ENCODE measurements at places on chromosomes 2 and 18.

DNA sequence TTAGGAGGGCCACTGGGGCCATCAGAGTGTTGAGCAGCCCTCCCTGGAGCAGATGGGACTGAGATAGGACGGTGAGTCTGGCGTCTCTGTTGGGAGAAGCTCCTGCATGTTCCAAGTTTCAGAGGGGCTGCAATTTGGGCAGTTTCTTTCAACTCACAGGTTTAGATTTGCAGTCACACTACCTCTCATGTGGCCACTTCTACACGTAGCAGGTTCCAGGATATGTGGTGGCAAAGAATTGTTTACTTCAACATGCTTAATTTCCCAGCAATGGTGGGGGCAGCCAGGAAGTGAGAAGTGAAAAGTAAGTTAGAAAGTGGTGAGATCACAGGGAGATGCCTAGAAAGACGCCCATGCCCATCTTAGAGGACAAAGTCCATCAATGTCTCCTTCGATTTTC, 9.3 kb downstream of the NCK2 start:
- DNase-seq, result peak; percentile 71

GRCh38 chr2:70965506-70965905, 12.9 kb upstream of the ANKRD53 start:
- DNase-seq, result no peak

GRCh38 chr2:232483923-232484627, 3.6 kb downstream of the ECEL1 start:
- DNase-seq, result no peak

- DNase-seq, result no peak
These were observed 47.9 kb downstream of the BIRC6 start for GRCh38 chr2:32404691-32405090.

- no peak for DNase-seq
These were observed 142.0 kb downstream of the TMEM18 start for GRCh38 chr2:535222-535621.

DNA sequence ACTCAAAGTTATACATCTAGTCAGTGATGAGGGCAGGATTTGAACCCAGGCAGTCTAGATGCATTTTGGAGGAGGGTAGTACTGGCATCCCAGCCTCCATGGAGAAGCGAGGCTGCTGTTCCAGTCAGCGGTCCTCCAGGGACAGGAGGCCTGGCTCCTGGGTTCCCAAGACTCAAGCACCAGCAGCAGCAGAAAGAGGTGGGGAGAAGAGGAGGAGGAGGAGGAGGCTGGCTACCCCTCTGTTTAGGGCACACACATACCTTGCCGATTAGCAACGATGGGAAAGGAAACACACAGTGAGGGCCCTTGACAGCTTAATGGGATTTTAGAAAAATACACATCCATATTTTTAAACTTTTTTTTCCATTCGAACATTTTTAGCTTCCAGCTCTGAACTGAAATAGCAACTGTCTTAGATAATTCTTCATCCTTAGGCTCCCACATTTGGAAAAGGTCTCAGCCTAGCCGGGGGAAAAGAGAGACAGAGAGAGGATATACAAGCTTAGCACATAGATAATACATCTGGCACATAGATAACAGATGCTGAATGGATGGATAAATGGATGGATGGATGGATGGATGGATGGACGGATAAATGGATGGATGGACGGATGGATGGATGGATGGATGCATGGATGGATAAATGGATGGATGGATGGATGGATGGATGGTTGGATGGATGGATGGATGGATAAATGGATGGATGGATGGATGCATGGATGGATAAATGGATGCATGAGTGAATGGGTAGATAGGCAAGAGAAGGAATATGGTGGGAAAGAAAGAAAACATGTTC, 87.9 kb downstream of the LBH start:
- DNase-seq, result no peak

DNA sequence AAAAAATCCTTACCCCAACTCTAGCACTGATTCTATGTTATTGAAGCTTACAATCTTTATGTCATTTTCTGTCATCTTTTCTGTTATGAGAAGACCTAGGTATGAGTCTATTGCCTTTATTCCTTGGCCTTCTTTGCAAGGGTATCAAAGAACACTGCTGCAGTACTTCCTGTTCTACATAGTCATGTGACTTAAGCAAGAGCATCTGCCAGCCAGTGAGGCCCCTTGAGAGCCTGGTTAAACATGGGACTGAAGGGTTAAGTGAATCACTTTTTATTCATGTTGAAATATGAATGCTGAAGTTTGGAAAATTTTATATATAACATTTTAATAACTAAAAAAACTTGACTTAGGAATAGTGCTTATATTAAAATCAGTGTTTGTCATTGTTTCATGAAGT, 844 bp upstream of the CPS1 start:
- DNase-seq, result no peak

GRCh38 chr18:23719634-23720201, 30.5 kb downstream of the LAMA3 start:
- DNase-seq, result no peak

- DNase-seq, result no peak
These were observed 276.1 kb downstream of the RDH14 start for GRCh38 chr2:18284331-18284730.

GRCh38 chr2:31038385-31038784, 99.9 kb downstream of the GALNT14 start:
- no peak for DNase-seq

DNA sequence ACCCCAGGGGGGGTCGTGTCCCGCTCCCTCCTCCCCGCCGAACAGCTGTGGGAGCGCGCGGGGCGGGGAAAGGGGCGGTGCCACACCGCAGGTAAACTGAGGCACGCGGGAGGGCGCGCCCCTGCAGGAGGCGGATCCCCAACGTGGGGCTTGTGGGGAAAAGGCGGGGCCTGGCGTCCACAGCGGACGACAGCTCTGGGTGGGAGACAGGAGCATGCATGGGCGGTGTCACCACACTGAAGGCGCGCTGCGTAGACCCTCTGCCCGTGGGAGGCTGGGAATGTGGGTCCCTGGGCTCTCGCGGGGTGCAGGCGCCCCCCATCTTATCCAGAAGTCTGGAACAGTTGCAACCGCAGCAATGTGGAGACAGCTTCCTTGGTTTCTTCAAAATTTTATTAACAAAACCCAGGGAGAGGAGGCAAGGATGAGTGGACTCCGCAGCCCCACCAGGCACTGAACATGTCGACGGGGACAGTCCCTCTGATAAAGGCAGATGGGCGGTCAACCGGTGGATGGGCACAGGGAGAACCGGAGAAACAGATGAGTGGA, 723 bp upstream of the MBD1 start:
- no peak for DNase-seq

GRCh38 chr2:41990688-41991087, 57.1 kb upstream of the PKDCC start:
- DNase-seq, result no peak

- no peak for DNase-seq
These were observed 22.8 kb downstream of the SRBD1 start for GRCh38 chr2:45588158-45588829.

DNA sequence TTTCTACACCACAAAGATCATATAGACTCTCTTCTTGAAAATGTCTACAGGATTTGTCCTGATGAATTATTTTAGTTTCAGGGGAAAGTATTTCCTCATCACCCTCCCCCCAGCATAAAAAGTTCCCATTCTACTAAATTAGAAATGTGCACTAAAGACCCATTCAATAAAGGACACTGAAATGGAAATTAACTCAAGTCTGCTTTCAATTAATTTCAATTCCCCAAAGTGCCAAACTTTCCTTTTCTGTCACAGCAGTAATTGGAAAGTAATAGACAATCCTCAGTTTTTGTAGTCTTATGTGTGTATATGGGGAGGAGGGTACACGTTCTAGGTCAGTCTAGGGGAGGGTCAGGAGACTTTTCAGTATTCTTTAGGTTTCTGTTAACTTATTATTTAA, 21.5 kb downstream of the ARHGEF33 start:
- DNase-seq, result no peak

DNA sequence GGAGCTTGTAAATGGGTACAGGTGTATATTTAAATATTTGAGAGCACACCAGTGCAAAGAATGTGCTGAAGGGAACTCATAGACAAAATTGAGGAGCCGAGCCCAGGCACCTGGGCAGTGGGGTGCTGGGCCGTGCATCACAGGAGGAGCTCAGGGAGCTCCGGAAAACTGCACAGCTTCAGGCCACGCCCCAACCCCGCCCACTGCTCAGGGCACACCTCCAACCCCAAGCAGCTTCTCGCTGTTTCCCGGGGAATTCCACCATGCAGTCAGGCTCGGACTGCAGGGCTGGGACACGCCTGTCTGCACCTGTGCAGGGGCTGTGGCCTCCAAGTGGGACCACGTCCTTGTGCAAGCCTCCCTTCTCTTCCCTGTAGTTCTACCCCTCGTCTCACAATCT, 243.0 kb downstream of the HDAC4 start:
- no peak for DNase-seq

- DNase-seq, result no peak
These were observed 13.7 kb downstream of the HS6ST1 start for GRCh38 chr2:128304715-128305554.

GRCh38 chr18:5415031-5415430, 119.5 kb upstream of the ZBTB14 start:
- no peak for DNase-seq

DNA sequence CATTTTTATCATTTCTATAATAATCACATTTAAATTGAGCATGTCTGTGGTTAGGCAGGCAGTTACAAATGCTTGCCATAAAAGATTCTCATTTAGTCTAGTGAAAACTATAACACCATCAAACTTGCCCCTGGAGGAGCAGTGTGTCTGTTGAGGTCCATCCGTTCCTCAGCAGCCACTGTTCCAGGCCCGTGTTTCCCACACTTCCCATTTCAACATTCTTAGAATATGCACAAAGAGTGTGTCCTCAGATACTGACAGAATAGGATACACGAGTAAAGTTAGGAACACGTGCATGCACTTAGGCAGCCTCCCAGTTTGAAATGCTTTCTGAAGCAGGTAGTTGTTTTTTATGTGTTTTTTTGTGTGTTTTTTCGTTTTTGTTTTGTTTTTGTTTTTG, 39.9 kb downstream of the NCK2 start:
- DNase-seq, result no peak

GRCh38 chr2:218992703-218993344, 398 bp downstream of the CRYBA2 start:
- DNase-seq, result no peak
